ENCODE measurements at places on chromosomes 13 and 19.

DNA sequence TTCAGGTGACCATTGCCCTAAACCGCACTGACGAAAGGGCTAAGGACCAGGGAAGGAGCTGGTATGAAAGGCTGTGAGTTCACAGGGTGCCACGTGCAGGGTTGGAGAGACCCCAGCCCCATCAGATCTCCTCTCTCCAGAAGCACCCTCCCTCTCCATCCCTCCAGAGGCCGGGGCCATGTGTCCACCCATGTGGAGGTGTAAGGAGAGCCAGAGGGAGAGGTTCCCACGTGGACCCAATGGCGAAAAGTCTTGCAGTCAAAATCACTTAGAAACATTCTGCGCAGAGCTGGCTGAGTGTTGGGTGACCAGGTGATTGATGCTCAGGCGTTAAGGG is 168.3 kb downstream of the COL4A1 start:
- no peak for DNase-seq

DNA sequence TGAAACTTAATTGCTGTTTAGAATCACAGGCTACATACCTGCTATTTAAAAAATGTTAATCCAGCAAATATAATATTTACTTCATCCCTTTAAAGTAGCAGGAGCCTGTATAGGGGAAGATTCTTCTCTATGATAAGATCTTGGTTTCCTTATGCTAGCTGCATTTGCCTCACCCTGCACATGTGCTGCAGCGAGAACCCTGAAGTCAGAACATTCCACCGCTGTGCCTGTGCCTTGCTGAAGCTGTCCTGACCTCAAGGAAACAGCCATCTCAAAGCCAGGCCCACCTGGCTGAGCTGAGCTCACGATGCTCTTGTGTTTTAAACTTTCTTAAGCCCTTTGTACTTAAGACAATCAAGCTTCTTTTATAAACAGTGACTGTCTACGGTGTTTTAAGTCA is 355.0 kb upstream of the PCDH20 start:
- DNase-seq = no peak

- DNase-seq = no peak
Observed at GRCh38 chr13:23777575-23777870, 111.7 kb downstream of the MIPEP start.

GRCh38 chr19:55153652-55154264 is 3.8 kb downstream of the TNNI3 start:
- no peak for DNase-seq

GRCh38 chr13:39484506-39485313 is 118.3 kb downstream of the LHFPL6 start:
- no peak for DNase-seq

Measured in iPS DF 19.7 (cell line).